ENCODE measurements at places on chromosomes 1 and 21. TPM values are rescaled to one million over a fixed set of nuclear protein-coding genes. Genes with fewer than 3 reads are reported as not detected.
A peak's percentile ranks its signal among the peaks of the same experiment; 100 is the strongest.

DNA sequence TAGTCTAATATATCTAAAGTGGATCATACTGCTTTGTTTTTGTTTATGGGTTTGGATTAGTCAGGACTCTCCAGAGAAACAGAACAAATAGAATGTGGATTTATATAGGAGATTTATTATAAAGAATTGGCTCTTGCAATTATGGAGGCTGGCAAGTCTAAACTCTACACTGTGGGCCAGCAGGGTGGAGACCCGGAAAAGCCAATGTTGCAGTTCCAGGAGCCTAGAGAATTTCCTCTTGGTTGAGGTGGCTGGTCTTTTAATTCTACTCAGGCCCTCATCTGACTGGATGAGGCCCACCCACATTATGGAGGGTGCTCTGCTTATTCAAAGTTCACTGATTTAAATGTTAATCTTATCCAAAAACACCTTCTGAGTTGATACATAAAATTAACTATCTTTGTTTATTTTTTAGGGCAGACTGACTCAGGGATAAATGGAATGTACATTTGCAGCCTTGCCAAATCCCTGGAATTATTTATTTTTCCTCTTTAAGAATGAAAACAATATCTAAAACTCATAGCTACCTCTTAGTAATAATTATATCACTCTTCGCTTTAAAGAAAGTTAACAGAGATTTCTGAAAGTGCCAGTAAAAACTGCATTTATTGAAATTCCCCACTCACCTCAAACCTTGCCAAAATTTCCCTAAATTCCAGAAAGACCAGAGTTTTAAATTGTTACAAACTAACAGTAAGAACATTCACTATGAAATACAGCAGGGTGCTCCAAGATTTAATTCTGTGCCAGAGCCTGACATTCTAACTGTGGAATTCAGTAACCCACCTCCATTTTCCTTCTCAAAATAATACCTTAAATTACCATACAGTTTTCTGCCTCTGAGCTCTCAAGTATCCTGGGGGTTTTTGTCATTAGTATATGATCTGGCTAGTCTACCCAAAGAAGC lies 36.6 kb upstream of the SSX2IP start:
- H3K36me3 ChIP-seq: no peaks in the 10 kb centered on the region
- DNase-seq: no peak

GRCh38 chr1:51305371-51305823 lies 25.0 kb downstream of the TTC39A start:
- H3K27me3 ChIP-seq: no peaks in the 10 kb centered on the region
- no peak overlapping the region for H3K27ac ChIP-seq
- H3K4me3 ChIP-seq: no peak overlapping the region
- no peak for DNase-seq
- H3K36me3 ChIP-seq: no peaks in the 10 kb centered on the region
- H3K4me1 ChIP-seq: no peaks in the 10 kb centered on the region

DNA sequence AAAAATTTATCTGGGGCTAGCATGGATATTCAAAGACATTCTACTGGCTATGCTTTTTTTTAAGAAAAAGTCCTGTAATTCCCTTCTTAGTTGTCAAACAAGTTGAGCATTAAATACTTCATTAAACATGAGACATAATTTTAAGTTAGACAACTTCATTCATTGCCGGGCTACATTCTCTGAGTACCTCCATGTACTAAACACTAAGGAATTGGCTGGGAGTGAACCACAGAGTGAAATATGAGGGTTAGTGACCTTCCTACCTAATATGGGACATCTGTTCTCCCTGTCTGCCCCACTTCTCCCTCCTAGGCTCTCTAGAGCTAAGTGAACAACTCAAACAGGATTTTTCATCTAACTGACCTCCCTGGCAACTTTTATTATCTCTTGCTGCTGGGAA lies 370.4 kb downstream of the VAV3 start:
- no peaks in the 10 kb centered on the region for H3K4me1 ChIP-seq
- no peak overlapping the region for H3K4me3 ChIP-seq
- no peak for DNase-seq
- no peaks in the 10 kb centered on the region for H3K36me3 ChIP-seq
- H3K27me3 ChIP-seq: no peaks in the 10 kb centered on the region

DNA sequence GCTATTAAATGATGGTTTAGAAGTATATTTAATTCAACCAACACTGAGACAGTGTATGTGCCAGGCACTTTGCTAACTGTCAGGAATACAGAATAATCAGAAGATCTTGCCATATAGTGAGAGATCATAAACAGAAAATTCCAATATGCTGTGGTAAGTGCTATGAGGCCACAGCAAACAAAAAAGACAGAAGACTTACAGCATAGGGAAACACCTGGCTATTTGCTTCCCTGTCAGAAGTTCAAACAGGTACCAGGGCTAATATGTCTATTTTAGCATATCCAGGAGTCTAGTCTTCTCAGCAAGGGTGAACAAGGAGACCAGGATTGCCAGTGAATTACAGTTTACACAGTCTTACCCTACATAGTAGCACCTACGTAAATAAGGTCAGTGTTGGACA lies 30.4 kb downstream of the TRIT1 start:
- no peaks in the 10 kb centered on the region for H3K27me3 ChIP-seq
- H3K36me3 ChIP-seq: no peaks in the 10 kb centered on the region
- no peak overlapping the region for H3K4me3 ChIP-seq
- H3K27ac ChIP-seq: no peak overlapping the region

GRCh38 chr1:178945763-178946266 lies 74.9 kb upstream of the ANGPTL1 start:
- no peak overlapping the region for H3K27ac ChIP-seq
- peaks cover 4% of the 10 kb centered on the region for H3K4me1 ChIP-seq
- H3K27me3 ChIP-seq: no peaks in the 10 kb centered on the region
- DNase-seq: no peak

DNA sequence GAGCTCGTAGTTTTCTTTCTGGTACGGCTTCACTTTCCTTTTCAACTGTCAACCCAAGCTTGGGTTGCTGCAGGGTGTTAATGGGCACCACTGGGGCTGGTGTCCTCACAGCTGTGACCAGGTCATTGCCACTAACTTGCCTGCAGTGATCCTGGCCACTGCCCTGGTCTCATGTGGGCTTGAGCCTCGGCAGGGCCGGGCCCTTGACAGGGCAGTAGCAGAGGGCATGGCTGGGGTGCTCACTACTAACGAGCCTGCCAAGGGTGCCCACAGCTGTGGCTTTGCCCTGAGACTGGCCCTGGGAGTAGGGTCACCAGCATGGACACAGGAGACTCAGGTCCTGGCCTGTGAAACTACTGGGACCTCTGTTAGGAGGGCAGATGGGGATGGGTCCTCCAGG lies 31.5 kb upstream of the GNPAT start:
- no peaks in the 10 kb centered on the region for H3K4me1 ChIP-seq
- no peaks in the 10 kb centered on the region for H3K36me3 ChIP-seq
- no peak for DNase-seq
- no peak overlapping the region for H3K27ac ChIP-seq
- no peaks in the 10 kb centered on the region for H3K27me3 ChIP-seq

DNA sequence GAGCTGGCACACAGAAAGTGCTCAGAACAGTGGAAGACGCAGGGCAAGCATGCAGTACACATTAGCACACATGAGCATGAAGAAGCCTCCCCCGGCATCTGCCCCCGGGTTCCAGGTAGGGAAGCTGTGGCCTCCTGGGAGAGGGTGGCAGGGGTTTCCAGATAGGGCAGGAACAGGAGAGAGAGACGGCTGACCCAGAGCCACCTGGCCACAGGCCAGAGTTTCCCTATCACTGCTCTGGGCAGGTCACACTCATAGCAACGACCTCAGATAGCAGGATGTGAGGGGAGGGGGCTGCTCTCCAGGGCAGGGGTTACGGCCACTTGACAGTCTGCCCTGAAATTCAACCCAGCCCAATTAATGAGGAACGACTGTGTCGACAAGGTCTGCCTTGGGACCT lies 36.6 kb downstream of the GLIS1 start:
- H3K4me1 ChIP-seq: no peaks in the 10 kb centered on the region
- H3K27me3 ChIP-seq: no peaks in the 10 kb centered on the region
- H3K36me3 ChIP-seq: no peaks in the 10 kb centered on the region
- no peak for DNase-seq
- H3K27ac ChIP-seq: no peak overlapping the region
- H3K4me3 ChIP-seq: no peak overlapping the region

DNA sequence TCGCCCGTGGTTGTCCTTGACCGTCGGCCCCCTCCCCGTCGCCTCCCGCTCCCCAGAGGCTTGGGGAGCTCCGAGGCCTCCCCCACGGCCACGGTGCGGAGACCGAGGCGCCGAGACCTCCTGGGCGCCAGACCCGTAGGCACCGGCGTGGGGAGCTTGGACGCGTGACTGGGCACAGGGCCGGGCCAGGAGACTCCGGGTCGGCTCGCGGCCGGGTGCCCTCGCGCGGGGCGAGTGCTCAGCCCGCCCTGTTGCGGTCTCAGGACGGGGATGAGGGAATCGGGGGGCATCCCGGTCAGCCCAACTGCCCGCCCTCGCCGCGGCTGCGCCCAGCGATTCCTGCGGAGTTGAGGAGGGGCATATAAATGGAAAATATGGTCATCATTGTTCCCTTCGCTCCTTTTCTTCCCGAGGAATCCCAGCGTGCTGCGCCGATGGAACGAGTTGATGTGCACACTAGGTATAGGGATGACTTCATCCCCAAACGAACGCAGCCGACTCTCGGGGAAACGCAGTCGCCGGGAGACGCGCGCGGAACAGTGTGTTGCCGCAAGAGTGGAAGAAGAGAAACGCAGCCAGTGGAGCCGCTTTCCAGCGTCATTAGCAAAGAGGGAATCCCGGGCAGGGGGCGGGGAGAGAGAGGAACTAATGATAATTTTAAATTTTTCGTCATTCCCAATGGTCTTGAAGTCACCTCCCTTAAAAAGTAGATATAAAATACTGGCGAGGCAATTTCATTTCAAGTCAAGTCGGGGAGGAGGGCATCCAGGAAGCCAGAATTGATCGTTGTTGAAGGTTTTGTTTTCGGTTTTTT lies 747 bp upstream of the ENAH start:
- H3K36me3 ChIP-seq: no peaks in the 10 kb centered on the region
- H3K4me1 ChIP-seq: peaks cover 7% of the 10 kb centered on the region
- H3K27ac ChIP-seq: peak overlapping the region; percentile 99
- peak; percentile 93 for DNase-seq

DNA sequence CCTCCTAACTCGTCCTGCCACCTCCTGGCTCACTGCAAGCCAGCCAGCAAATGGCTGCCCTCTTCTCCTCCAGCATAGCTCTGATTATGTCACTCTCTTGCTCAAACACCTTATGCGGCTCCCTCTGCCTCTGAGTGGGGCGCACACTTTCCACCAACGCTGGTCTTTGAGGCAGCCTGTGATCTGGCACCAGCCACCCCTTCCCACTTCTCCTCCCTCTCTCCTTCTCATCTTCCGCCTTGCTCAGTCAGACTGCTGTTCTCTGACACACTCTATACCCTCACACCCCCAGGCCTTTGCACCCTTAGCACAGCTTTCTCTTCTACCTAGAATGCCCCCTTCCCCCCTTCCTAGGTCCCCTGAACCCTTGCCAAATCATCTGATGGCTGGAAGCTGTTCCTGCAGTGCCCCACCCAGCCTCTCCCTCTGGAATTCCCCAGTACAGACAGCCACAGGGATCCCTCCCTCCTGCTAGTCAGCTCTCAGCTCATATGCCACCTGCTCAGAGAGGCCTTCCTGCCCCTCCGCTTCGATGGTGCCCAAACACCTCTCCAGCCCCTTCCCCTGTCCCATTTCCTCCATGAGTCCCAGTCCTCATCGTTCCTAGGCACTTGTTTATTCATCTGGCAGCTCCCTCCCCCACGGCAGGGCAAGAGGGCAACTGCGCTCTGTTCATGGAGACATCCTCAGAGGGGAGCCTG lies 21.7 kb upstream of the PEF1 start:
- H3K36me3 ChIP-seq: no peaks in the 10 kb centered on the region
- H3K27ac ChIP-seq: no peak overlapping the region
- H3K4me1 ChIP-seq: no peaks in the 10 kb centered on the region
- H3K27me3 ChIP-seq: no peaks in the 10 kb centered on the region
- no peak overlapping the region for H3K4me3 ChIP-seq

GRCh38 chr1:110211496-110212168 lies 1.5 kb downstream of the KCNC4 start:
- H3K36me3 ChIP-seq: no peaks in the 10 kb centered on the region
- peak; percentile 82 for DNase-seq
- H3K27me3 ChIP-seq: no peaks in the 10 kb centered on the region
- H3K27ac ChIP-seq: no peak overlapping the region
- peak overlapping the region; percentile 88 for H3K4me3 ChIP-seq

- no peaks in the 10 kb centered on the region for H3K27me3 ChIP-seq
- peaks cover 7% of the 10 kb centered on the region for H3K4me1 ChIP-seq
- H3K36me3 ChIP-seq: no peaks in the 10 kb centered on the region
- no peak for DNase-seq
- H3K27ac ChIP-seq: no peak overlapping the region
These were observed 108.5 kb downstream of the NIBAN1 start for GRCh38 chr1:184865831-184866230.

- no peaks in the 10 kb centered on the region for H3K36me3 ChIP-seq
- no peak for DNase-seq
- H3K4me3 ChIP-seq: no peak overlapping the region
- peaks cover 2% of the 10 kb centered on the region for H3K4me1 ChIP-seq
- H3K27ac ChIP-seq: no peak overlapping the region
These were observed 12.9 kb upstream of the BCL10 start for GRCh38 chr1:85289207-85289847.

DNA sequence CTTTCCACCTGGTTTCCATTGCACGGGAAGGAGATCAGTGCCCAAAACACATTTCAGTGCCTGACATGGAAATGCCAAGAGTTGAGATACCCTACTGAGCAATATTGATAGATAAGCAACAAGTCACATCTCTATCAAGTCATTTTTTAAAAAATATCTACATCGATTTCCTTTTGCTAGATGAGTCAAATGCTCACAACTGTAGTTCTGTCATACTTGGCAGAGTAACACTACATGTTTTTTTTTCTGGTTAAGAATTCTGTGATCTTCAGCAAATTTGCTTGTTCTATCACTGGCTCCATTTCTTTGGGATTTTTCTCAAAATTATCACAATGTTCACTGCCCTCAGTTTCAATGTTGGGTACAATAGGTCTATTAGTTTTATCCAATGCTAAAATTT lies 145.4 kb downstream of the ZC3H11B start:
- H3K36me3 ChIP-seq: no peaks in the 10 kb centered on the region
- H3K27me3 ChIP-seq: no peaks in the 10 kb centered on the region
- H3K27ac ChIP-seq: no peak overlapping the region
- DNase-seq: no peak
- no peaks in the 10 kb centered on the region for H3K4me1 ChIP-seq

The CAPN9 gene
- not detected for total RNA-seq

The CBS gene
- total RNA-seq: 9.2 TPM

The BCAS2 gene
- total RNA-seq: 29.8 TPM

The SLC25A24 gene
- total RNA-seq: 26.5 TPM

The PDC gene
- not detected for total RNA-seq
